ENCODE measurements at places on chromosomes 16 and 17.

- no peak for DNase-seq
Observed at GRCh38 chr17:44881145-44881544, 18.1 kb downstream of the EFTUD2 start.

GRCh38 chr17:35089586-35090296, 26.2 kb upstream of the RFFL start:
- peak; percentile 48 for DNase-seq

DNA sequence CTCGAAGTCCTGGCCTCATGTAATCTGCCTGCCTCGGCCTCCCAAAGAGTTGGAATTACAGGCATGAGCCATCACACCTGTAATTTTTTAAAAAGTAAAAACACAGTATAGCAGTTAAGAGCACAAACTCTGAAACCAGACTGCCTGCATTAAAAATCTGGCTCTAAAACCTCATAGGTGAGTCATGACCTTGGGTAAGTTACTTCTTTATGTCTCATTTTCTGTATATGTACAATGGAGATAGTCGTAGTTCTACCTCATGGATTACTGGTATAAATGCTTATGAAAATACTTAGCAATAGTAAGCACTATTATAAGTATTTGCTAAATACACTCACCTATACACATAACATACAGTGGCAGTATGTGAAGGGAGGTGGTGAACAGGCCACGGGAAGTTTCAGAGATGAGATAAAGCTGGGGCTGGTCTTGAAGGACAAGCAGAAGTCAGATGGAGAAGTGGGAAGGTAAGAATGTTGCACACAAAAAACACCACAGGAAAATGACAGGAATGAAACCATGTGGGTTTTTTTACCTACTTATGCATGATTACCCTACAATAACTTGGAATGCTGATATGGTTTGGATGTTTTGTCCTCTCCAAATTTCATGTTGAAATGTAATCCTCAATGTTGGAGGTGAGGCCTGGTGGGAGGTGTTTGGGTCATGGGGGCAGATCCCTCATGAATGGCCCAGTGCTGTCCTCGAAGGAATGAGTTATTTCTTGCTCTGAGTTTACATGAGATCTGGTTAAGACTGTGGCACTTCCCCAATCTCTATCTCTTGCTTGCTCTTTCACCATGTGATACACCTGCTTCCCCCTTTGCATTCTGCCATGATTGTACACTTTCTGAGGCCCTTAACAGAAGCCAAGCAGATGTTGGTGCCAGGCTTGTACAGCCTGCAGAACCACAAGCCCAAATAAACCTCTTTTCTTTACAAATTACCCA, 33.9 kb downstream of the ZNF652 start:
- DNase-seq, result no peak

DNA sequence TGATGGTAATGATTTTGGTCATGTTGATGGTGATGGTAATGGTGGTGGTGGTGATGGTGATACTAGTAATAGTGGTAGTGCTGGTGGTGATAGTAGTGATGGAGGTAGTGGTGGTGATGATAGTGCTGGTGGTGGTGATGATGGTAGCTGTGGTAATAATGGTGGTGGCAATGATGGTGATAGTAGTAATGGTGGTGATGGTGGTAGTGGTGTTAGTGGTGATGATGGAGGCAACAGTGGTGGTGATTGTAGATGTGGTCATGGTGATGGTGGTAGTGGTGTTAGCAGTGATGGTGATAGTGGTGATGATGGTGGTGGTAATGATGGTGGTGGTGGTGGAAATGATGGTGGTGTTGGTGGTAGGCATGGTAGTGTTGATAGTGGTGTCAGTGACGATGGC, 127.0 kb upstream of the RPL38 start:
- DNase-seq, result no peak

DNA sequence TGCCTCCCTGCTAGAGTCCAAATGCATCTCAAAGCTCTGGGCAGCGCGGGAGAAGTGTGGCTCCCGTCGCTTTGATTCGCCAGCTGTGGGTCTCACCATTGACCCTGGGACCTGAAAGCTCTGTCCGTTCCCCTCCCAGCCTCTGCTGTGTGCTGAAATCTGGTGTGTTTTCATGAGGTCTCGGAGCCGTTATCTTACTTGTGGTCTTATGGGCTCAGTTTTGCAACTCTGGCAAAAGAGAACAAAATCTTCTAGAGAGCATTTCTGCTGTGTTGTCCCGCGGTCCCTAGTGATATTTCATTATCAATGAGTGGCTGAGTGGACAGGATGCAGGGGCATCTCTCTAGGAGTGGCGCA, 13.3 kb downstream of the CRISPLD2 start:
- no peak for DNase-seq

DNA sequence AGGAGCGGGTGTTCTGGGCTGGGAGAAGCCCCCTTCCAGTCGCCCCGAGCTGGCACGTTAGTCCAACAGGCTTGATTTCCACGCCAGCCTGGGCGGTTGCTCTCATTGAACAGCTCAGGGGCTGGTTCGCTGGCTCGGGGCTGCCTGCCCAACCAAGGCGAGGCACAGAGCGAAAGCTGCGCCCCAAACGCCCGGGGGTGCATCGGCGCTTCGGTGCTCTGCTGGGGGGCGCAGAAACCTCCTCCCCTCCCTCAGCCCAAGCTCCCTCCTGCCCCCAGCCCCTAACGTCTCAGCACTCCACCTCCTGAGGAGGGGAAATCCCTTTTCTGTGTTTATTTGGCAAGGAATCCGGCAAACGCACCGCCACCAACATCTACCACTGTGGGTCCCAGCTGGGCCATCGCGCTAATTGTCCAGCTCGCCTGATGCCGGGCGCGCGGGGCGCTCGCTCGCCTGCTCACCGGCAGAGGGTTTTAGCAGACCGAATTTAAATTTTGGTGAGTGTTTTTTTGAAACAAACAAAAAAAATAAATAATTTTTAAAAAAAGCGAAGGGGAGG, 29.5 kb upstream of the RBFOX1 start:
- no peak for DNase-seq

DNA sequence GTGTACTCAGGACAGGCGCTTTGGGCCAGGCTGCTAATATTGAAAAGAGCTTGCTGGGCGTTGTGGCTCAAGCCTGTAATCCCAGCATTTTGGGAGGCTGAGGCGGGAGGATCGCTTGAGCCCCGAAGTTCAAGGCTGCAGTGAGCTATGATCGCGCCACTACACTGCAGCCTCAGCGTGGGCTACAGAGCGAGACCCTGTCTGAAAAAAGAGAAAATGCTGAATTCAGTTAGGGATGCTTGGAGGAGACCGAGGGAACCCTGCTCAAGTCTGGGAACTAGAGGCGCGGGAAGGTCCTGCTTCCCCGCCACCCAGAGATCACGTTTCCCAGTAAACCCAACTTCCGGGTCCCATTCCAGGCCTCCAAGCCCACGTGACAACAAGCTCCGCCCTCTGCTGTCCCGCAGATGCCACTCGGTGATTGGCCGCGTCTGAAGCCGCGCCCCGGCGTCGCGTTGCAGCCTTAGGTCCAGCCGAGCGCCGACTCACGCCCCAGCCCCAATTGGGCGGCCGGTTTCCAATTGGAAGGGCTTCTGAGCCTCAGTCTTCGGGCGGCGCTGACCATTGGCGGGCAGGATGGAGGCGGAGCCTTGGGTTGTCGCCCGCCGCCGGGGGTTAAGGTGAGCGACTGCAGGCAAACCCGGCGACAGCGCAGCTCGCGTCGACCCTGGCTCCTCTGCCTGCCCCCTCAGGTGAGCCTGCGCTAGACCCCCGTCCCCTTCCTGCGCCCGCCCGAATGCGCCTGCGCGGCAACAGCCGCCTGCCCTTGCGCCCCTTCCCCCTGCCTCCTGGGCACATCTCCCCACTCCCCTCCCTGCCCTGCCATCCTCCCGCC, at the start of gene PHKG2:
Gene PHKG2 (plus strand): TSS at position 627 of the 835 bp plus-strand sequence. CDS start 396 bp downstream, outside the sequence.
- DNase-seq, result peak; percentile 99

- no peak for DNase-seq
Observed at GRCh38 chr17:82018152-82018988, 4.3 kb downstream of the CENPX start.

- DNase-seq, result no peak
Observed at GRCh38 chr17:60652454-60653247, 25.0 kb upstream of the BCAS3 start.

- DNase-seq, result no peak
Observed at GRCh38 chr16:13829697-13830299, 90.2 kb upstream of the ERCC4 start.

DNA sequence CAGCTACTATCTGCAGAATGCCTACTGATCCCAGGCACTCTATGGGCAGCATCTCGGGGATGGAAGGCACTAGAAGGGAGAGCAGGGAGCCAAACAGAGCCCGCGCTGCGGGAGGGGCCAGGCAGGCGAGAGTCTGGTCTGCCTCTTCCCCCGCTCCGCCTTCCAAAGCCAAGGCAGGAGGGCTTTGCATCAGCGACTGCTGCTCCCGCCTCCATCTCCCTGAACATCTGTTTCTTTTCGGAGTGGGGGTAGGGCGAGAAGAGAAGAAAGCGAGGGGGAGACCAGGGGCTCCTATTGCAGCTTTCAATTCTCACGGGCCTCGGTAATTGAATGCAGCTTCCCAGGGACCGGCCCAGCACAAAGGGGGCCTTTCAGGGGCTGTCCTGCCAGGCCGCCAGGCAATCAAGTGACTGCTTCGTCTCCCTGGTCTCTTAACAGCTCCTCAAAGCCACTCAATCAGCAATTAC, 31.4 kb upstream of the CDC42EP4 start:
- DNase-seq, result no peak

- no peak for DNase-seq
Observed at GRCh38 chr16:78844682-78845081, 745.2 kb downstream of the WWOX start.

DNA sequence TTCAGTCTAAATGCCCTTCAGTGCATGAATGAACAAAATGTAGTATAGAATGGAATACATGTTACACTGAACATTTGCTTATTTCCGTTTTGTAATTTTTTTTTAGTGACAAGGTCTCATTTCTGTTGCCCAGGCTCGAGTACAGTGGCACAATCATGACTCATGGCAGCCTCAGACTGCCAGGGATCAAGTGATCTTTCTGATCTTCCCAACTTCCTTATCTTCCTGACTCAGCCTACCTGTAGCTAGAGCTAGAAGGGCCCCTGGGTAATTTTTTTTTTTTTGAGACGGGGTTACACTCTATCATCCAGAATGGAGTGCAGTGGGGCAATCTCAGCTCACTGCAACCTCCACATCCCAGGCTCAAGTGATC, 7.3 kb upstream of the SLX4 start:
- DNase-seq, result no peak

GRCh38 chr16:27960619-27961295, 102.8 kb downstream of the GSG1L start:
- no peak for DNase-seq

Data from GM13976 (cell line).